Cortex of kidney (tissue), 1 donor: ENCODE measurements at places on chromosomes 6 and 20.

DNA sequence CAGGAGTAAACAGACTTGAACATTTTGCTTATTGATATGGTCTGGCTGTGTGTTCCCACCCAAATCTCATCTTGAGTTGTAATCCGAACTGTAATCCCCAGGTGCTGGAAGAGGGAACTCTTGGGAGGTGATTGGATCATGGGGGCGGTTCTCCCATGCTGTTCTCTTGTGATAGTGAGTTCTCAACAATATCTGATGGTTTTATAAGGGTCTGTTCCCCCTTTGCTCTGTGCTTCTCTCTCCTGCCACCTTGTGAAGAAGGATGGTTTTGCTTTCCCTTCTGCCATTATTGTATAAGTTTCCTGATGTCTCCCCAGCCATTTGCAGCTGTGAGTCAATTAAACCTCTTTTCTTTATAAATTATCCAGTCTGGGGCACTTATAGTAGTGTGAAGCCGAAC, 40.0 kb downstream of the MYLIP start:
- no peak for DNase-seq

GRCh38 chr20:41482647-41483552, 116.3 kb upstream of the EMILIN3 start:
- no peak for DNase-seq

- DNase-seq = no peak
Observed at GRCh38 chr6:169167581-169168301, 85.9 kb downstream of the THBS2 start.

DNA sequence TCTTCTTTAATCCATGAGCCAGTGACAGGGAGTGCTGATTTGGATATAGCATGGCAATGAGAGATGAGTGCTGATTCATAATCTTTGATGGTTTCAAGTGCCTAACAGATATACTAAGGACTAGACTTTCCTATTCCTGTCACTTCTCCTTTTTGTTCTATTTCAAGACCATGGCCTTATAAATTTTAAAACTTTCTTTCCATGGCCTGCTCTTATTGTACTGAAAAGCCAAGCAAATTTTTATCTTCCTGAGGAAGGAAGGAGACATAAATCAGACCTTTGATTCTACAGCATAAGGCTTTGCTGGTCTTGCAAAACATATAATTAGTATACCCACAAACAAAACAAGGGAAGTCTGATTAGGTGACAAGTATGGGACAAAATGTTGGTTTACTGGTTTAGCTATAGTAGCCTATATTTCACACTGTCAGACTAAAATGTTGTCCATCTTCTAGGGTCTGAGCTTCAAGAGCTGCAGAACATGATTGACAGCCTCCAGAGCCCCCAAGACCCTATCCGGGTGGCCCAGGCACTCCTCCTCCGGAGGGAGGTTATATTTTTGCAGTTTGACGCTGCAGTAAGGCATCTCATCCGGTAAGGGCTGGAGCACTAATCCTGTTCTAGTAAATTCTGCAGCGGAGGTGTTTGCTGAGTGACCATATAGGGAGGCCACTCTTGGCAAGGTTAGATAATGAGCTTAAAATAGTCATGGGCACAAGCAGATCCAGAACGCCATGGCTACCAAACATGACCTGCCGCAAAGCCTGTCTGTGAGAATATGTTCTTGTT, 82.3 kb downstream of the CD164 start:
- DNase-seq = no peak

GRCh38 chr6:129280749-129281148, 397.8 kb downstream of the LAMA2 start:
- no peak for DNase-seq

- no peak for DNase-seq
Observed at GRCh38 chr6:11272491-11273192, 40.2 kb upstream of the NEDD9 start.

- no peak for DNase-seq
Observed at GRCh38 chr6:148311966-148312669, 30.5 kb upstream of the SASH1 start.

DNA sequence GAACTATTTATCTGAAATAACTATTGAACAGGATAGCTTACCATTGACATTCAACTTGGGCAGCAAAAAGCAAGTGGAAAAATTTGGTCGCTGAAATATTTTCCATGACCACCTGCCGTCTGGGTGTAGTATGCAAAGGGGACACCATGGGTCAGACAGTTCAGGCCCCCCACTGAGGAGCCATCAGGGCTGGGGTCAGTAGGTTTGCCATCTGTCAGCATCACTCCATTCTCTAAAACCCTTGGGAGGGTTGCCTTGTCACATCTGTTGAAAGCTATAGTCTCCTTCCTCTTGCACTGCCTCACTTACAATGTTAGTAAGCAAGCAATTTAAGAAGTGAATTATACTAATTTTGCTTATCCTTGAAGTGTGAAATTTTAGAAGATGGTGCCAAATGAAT, 44.9 kb downstream of the NRN1 start:
- DNase-seq = no peak

GRCh38 chr6:286681-287488, 5.4 kb upstream of the DUSP22 start:
- DNase-seq = no peak

GRCh38 chr20:61755971-61756845, 309.5 kb downstream of the TAF4 start:
- no peak for DNase-seq

- DNase-seq = no peak
Observed at GRCh38 chr6:93721386-93722048, 302.2 kb upstream of the EPHA7 start.

GRCh38 chr6:37129566-37129965, 40.4 kb upstream of the PIM1 start:
- DNase-seq = no peak

- no peak for DNase-seq
Observed at GRCh38 chr6:11085758-11086435, 7.7 kb upstream of the SMIM13 start.

DNA sequence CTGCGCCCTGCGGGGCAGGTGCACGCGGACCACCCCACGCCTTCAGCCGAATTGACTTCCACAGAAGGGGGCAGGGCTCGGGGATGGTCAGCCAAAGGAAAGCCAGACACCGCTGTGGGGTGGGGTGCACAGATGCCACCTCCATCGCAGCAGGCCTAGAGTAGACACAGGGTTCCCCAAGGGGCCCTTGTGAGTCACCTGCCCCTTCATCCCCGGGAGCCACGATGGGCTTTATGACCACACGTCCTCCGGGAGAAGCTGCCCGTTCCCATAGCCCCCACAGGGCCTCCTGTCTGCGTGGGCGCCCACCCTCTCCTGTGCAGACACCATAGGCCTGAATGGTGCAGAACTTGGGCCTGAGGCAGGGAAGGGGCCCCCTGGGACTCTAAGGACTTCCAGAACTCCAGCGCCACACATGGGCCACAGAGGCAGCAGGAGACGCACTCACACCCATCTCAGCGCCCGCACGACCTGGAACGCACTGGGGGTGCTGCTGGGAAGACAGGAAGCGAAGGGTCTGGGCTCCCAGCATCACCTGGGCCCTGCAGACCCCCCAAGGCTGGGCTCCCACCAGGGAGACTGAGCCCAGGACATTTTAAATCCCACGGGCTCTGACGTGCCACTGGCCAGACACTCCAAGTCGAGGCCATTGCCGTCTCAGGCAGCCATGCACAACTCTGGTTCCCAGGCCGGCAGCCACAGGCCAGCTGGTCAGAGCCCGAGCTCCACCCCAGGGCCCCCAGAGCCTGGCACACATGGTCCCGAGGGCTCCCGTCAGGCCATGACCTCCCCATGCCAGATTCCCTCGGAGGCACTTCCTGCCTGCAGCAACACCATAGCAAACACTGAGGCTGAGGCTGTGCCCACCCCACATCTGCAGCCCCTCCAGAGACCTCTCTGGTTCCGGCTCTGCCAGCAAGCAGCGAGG, 134.2 kb downstream of the DLL1 start:
- DNase-seq = no peak
